Iris pigment epithelial cell (primary cell): ENCODE measurements at places on chromosomes 2 and 18.

DNA sequence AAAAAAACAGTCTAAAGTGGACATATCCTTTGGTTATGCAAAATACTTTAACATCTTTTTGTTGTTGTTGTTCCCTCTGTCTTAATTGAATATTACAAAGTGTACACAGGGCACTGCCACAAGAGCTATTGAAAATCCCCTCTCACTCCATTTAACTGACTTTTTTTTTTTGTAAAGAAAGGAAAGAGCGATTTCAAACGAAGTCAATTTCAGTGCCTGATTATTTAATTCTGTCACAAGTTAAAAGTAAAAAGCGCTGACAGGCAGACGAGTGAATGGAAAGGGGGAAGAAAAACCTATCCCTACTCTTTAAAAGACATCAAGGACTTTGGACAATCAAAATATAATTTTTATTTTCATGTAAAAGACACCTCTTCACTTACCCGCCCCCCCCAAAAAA is 1.9 kb downstream of the FIGN start:
- DNase-seq = no peak

DNA sequence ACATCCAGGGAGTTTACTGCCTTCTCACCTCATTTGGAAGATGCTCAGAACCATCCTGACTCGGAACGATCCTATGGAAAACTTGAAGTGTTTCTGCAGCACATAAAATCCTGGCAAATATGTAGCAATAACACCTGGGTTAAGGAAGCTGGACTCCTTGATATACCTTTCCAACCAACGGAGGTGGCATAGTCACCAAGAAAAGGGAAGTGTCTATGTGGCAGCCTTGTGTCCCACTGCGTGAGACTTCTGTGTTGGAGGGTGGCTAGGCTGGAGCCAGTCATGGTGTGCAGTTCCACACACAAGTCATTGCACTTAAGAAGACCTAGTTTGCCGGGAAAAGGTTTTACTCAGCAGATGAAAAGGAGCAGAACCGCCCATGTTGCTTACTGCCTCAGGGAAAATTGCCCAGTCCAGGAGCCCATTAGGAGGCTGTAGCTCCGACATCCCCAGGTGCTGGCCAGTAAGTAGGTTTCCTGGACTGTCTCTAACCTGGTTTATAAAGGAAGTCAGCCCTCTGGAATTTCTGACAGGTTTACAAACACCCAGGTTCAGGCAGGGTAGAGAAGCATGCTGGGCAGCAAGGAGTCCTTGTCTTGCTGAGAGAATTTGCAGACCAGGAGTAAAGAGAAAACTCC is 46.2 kb upstream of the SPRED2 start:
- no peak for DNase-seq

- DNase-seq = peak; percentile 74
These were observed 759 bp downstream of the PPP4R3B start for GRCh38 chr2:55616551-55617174.

- no peak for DNase-seq
These were observed 198.5 kb downstream of the HDAC4 start for GRCh38 chr2:239202343-239202742.

GRCh38 chr2:212990697-212991096 is 160.7 kb downstream of the IKZF2 start:
- DNase-seq = peak; percentile 86

DNA sequence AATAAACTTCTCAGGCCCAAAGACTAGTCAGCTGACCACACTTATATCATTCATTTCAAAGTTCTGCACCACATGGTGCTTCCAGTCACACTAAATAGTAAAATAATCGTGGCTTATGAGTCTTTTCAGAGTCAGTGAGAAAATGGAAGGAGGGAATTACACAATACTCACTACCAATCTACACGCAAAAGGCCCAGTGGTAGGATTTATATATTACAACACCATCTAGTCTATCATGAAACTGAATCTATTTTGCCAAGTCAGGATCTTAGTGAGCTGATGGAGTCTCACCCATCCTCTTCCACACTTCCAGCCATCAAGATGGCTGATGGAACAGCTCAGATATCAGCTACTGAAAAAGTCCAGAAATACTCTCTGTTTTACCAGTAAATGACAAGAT is 21.9 kb downstream of the INO80D start:
- DNase-seq = peak; percentile 57

DNA sequence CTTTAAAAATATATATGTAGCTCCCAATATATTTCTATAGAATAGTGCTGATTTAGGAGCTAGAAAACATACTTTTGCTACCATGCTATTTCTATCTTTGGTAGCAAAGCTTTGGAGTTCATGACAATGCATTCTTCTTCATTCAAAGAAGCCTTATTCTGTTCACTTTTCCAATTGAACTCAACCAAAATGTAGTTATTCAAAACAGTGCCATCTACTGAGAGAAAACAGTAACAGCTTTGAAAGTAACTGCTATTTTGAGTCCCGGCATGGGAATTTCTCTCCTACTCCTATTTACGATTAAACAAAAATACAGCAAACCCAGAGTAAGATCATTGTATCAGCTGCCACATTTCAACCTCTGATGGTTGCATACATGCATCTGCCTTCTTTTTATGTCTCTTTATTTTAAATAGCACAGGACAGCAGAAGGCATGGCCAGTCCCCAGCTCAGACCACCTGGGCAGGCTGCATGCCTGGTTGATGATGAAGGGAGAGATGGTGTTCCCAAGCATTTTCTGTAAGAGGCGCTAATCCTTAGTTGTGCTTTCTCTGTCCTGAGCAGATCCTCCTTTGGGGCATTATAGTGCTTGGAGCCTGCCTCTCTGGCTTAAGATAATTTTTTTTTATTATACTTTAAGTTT is 69.7 kb upstream of the SULT1C3 start:
- peak; percentile 32 for DNase-seq

DNA sequence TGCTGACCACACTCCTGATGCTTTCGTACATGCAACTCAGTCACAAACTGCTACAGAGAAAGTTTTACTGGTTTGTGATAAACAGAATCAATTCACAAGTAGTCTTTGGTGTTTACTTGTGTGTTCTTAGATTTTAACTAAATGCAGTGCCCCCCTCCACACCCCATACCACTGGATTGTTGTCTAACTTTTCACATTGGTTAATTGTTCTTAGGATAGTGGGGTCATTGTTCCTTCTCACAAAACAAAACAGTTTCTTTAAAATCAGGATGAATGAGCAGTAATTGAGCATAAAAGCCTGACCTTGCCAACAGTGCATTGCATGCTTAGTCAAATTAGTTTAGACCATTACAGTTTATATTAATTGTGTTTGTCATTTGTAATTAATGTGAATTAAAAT is 14.1 kb upstream of the PNPT1 start:
- no peak for DNase-seq

- no peak for DNase-seq
These were observed 48.7 kb downstream of the SOWAHC start for GRCh38 chr2:109662889-109663288.

DNA sequence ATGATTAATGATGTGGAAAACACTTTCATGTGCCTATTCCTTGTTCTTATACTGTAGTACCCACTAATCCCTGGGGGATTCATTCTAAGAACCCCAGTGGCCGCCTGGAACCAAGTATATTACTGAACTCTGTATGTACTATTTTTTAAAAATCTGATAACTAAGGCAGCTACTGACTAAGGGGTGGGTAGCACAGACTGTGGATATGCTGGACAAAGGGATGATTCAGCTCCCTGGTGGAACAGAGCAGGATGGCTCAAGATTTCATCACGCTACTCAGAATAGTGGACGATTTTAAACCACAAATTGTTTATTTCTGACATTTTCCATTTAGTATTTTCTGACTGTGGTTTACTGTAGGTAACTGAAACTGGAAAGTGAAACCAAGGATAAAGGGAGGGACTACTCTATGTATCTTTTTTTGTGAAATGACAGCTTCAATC is 41.8 kb upstream of the CDC42EP3 start:
- peak; percentile 97 for DNase-seq

DNA sequence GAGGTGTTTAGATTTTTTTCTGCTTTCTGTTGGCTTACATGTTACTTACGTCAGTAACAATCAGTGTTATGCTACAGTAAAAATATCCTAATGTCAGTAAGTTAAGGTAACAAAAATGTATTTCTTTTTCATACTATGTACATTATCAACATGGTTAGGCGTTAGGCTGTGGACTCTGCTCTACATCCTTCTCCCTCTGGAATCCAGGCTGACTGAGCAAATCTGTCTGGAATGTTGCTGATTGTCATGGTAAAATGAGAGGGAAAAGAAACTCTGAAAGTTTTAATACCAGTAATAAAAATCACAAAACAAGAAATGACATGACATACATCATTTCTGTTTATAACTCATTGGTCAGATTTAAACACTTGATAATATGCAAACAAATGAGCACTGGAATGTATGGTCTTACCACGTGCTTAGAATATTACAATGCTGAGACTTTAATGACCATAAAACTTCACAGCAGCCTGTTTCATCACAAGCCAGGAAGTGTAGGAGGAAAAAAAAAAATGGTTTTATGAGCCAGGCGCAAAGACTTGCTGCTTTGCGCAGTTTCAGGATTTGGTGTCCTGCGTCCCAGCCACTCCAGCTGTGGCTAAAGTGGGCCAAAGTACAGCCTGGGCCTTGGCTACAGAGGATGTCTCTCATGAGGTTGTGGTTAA is 252.4 kb downstream of the FSIP2 start:
- no peak for DNase-seq

GRCh38 chr2:96955762-96956161 is 30.6 kb downstream of the FAM178B start:
- DNase-seq = no peak

DNA sequence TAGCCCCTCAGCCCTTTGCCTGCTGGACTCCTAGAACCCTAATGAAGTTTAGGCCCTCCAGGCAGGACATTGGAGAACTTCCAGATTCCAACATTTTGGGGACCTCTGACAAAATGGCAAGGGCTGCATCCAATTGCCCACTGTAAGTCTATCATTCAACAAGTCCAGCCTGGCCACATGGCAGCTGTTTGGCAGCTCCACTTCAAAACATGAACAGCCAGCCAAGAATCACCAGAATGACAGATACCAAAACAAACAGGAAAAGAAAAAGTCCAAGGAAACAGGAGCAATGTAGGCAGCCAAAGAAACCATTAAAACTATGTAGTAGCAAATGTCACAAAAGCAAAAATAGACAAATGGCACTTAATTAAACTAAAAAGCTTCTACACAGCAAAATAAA is 25.5 kb downstream of the SLC4A5 start:
- DNase-seq = no peak

GRCh38 chr18:58117786-58118403 is 73.9 kb downstream of the NEDD4L start:
- peak; percentile 87 for DNase-seq

GRCh38 chr2:46514738-46515137 is 35.4 kb downstream of the TMEM247 start:
- DNase-seq = no peak

DNA sequence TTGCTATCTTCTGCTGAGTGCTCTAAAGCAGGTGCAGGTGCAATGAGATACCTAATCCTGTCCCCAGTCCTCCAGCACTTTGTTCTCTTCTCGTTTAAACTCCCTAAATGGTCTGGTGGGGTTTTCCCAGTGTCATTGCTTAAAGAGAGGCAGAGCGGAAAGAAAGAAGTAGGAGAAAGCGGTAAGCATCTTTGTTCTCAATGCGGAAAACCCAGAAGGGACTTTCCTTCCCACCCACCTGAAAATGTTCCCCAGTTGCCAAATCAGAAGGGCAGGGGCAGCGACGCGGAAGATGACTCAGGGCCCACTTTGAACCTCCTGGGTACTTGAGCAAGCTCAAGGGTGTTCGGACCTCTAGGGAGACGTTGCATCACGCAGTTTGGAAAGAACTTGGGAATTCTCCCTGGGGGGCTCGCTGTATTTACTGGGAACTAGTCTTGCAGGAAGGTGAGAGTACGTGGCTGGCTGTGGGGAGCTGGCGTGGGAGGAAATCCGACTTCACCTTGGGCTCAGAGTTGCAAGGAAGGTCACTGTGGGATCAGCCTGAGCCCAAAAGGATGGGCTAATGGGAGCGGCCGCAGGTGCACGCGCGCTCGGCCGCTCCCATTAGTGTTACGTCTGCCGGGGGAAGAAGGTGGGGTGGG is 589 bp upstream of the SGPP2 start:
- DNase-seq = no peak
